ENCODE measurements at places on chromosomes 5 and 9.

DNA sequence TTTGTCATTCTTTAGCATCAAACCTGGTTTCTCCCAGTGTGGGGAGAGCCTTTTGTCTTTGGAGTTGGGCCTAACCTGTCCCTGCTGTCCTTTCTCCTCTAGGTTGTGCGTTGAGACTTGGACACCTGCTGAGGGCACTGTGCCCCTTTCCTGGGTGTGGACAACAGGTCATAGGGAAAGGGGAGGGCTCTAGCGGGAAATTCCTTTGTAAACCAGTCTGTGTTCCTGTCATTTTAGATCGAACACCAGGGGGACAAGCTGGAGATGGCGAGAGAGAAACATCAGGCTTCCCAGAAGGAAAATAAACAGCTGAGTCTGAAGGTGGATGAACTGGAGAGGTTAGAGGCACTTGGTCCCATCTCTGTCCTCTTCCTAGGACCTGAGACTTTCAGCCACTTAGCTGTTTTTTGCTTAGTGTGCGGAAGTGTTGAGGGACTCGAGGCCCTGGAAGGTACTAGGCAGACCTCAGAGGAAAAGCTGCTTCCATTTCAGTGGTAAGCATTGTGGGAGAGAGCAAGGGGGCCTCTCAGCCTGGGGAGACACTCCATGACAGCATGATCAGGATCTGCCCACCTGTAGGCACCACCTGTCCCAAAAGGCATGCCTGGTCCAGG, 8.6 kb upstream of the GLE1 start:
- no peak for DNase-seq

GRCh38 chr5:53167836-53168235, 58.3 kb upstream of the MOCS2 start:
- DNase-seq = no peak

DNA sequence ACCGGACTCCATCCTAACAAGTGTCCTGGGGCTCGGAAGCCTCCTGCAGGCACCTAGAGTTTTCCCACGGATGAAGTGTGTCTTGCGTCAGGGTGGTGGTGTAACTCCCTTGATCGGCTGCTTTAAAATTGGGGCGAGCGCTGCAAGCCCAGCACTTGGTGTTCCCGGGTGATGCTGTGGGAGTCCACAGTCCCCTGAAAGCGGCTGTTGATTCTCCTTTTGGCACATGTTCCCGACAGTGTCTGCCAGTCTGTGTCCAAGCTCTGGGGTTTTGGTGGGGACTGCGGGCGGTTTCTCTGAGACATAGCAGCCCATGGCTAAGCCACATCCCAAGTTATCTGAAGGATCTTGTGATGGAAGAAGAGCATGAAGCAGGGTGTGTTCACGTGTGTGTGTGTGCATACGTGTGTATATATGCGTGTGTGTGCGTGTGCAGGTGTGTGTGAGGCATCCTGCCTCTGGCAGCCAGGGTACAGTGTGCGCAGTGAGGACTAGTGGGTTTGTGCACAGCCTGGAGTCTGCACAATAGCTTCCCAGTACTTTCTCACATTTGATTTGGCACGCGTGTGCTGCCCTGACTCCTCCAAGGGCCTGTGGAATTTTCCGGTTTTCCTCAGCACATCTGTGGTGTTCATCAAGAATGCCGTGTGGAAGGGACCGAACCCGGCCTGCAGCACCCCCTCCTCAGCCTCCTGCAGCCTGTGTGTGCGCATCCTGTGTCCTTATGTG, 16.9 kb downstream of the SLC25A48 start:
- no peak for DNase-seq

GRCh38 chr9:73370053-73370452, 218.4 kb downstream of the ANXA1 start:
- DNase-seq = no peak

- DNase-seq = no peak
Measured at GRCh38 chr5:141821430-141821925, 56.7 kb downstream of the PCDH1 start.

GRCh38 chr5:44538797-44539601, 149.8 kb upstream of the FGF10 start:
- no peak for DNase-seq

DNA sequence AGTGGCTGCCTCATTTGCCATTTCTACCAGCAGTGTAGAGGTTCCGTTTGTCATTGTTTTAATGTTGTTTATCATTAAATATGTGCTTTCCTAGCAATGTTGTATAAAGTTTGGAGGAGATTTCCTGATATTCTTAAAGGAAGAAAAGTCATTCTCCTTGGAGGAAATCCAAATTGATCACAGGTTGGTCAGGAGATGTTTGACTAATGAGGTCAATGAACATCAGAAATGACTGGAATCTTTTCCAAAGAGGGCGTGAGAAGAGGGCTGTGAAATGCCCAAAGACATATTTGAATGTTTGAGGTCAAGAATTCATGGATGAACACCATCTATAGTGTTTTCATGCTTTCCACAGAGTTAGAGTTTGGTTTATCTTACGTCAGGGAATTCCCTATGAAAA, 471.3 kb downstream of the MAT2B start:
- DNase-seq = no peak

- DNase-seq = no peak
Measured at GRCh38 chr5:87103616-87104287, 163.9 kb upstream of the RASA1 start.

DNA sequence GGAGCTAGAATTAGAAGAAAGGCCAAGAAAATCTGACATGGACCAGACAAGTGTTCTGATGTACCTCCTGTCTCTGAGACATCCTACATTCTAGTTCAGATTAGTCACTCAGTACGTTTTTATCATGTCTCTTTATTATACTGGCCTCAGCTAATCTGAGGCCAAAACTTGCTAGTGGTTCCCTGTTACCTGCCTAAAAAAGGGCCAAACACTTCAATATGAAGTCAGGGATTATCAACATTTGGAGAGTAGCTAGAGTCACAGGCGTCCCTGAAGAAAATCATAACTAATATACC, 587.4 kb downstream of the PRELID2 start:
- no peak for DNase-seq

DNA sequence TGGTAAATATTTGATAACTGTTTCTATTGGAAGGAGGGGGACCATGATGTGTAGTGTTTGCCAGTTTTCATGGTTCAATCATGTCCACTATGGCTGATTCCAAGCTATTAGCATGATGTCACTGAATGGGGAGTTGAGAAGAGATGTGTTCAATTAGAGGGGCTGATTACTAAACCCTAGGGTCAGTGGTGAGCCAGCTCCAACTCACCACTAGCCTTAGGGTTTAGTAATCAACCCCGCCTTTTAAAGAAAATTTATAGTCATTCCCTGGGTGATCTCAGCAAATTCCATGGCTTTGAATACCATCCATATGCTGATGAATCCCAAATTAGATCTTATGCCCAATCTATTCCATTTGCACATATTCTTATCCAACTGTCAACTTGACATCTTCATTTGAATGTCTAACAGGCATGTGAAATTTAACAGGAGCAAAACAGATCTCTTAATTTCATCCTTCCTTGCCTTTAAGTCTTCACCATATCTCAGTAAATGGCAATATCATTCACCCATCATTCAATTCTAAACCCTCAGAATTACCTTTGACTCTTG, 98.8 kb downstream of the GCNT1 start:
- DNase-seq = no peak

GRCh38 chr5:62385131-62385530, 18.6 kb downstream of the DIMT1 start:
- no peak for DNase-seq

DNA sequence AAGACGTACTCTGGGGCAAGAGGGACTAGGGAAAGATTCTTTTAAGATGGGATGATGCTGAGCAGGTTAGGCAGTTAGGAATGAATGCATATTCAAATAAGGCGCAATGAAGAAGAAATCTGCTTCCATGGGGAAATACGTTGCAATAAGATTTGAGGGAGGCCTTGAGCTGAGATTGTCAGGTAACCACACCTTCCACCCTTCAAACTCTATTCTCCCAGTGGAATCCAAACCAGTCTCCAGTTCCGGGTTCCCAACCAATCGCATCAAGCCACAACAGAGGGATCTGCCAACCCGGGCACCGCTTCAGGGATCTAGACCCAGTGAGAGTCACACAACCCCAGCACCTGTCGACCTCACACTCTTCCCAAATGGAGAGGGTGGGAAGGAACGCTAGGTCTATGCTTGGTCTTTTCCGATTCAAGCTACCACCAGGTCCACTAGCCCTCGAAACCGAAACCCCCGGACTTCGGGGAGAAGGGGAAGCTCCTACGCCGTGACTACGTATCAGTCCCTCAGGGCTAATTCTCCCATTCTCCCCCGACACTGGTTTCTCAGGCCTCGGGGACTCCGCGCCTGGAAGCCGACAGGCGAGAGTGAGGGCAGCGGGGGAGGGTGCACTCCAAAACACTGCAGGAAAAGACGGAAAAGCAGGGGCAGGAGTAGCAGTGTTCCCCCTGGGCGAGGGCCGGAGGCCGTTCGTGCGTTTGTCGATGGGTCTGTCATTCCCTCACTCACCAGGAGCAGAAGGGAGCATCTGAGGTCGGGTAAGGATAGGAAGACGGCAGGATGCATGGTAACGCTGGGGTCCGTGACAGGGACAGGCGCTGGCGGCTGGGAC, 534 bp downstream of the ERP44 start:
- peak; percentile 45 for DNase-seq

DNA sequence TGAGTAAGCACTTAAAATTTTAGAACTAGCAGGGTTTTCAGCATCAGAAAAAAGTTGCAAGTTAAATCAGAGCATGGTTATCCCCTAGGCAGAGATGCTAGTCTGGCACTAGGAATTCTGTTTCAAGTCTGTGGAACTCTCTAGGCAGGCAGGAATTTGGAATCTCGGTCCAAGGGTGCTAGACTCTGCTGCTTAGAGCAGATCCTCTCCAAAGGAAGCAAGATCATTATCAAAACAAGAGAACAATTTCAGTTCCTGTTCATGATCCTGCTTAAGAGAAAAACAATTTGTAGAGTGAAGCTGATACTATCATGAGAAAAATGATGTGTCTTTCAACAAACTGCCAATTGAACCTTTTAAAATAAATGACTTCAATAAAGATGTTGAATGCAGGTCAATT, 420.7 kb downstream of the KIF4B start:
- DNase-seq = no peak

GRCh38 chr5:113900816-113901215, 387.3 kb downstream of the YTHDC2 start:
- no peak for DNase-seq

- no peak for DNase-seq
Measured at GRCh38 chr5:98064118-98064685, 709.3 kb upstream of the RGMB start.

GRCh38 chr9:129550199-129550839, 70.6 kb downstream of the C9orf50 start:
- DNase-seq = no peak

GRCh38 chr5:40430101-40430710, 249.5 kb upstream of the PTGER4 start:
- no peak for DNase-seq

- DNase-seq = no peak
Measured at GRCh38 chr9:112864982-112865381, 25.7 kb downstream of the SLC46A2 start.

DNA sequence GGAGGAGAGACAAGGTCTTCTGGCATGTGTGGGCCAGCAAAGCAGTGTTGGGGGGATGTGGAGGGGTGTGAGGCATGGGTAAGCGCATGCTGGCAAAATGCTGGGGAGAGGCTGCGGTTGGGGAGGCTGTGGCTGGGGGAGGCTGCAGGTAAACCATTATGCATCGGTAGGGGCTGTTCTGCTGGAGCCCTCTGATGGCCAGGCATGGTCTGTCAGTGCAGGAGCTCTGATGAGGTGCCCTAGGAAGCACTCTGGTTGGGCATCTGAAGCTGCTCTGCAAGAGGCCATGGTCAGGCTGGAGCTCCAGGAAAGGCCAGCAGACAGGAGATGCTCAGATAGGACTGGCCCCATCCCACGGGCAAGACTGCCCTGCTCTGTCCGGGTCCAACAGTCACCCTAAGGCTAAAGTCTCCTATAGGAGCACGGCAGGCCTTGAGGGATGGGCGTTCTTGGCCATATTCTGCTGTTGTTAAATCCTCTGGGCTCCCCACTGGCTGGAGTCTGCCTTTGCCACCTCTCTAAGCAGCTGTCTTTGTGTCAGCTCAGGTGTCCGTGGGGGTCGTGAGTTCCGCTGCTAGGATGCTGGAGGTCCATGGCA, 28.7 kb downstream of the ITGA2 start:
- DNase-seq = no peak

DNA sequence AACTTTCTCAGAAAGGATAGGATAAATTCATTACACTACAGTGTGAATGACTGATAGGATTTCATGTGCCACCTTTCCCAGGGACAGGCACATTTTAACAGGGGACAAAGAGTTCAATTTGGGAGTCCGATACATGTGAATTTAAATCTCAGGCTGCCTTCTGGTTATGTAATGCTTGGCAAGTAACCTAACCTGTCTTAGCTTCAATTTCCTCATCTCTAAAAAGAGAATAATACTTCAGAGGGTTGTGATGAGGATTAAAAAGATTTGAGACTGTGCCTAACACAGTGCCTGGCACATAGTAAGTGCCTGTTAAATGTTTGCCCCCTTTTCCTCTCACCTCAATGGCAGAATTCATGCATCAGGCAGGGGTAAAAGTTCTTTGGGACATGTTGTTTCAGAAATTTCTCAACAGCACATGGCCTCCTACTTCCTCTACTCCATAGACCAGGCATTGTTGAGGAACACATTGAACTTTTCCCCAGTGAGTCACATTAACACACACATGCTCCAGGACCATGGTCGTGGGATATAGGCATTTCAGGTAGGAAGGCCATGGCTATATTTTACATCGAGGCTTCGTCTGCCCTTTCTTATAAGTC, 94.6 kb upstream of the EGFLAM start:
- DNase-seq = no peak

DNA sequence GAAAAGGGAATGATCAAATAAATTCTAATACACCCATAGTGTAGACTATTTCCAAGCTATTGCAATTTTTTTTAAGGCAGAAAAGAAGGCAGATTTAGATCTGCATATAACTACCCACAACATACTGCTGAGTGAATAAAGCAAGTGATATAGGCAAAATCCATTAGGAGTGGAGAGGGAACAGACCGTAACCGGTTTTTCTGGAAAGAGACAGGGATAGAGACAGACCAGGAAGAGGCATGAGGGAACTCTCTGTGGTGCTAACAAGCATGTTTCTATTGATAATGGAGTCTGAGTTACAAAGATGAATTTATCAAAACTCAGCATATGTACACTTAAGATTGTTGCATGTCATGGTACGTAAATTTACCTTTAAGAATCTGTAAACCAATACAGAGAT, 14.5 kb downstream of the ZDHHC21 start:
- no peak for DNase-seq

- DNase-seq = no peak
Measured at GRCh38 chr9:107342476-107343161, 59.5 kb downstream of the RAD23B start.

- no peak for DNase-seq
Measured at GRCh38 chr9:16475257-16475656, 395.2 kb downstream of the BNC2 start.

Data from NCI-H1048 (cell line).